ENCODE measurements at places on chromosomes 7 and 10.

DNA sequence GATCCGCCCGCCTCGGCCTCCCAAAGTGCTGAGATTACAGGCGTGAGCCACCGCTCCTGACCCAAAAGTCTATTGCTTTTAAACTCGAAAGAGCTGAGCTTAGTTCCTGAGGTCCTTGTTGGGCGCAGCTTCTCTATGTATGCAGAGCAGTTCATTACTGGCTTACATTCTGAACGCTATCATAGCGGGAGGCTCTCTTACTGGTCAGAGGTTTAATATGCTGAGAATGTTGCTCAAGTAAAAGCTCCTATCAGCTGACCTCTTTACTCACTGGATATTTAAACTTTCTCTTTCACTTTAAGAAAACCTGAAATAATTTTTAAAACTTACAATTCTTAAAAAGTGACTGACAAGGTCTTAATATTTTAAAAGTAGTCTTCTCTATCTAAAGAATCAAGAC, 160.8 kb upstream of the WNT16 start:
- peak; percentile 13 for DNase-seq

- DNase-seq, result no peak
These were observed 8.0 kb upstream of the CFAP70 start for GRCh38 chr10:73366381-73367298.

GRCh38 chr7:62361-63116, 129.8 kb upstream of the FAM20C start:
- DNase-seq, result no peak

GRCh38 chr7:137734221-137734620, 112.6 kb downstream of the DGKI start:
- DNase-seq, result peak; percentile 39

- no peak for DNase-seq
These were observed 95.2 kb downstream of the PROSER2 start for GRCh38 chr10:11918384-11918783.

DNA sequence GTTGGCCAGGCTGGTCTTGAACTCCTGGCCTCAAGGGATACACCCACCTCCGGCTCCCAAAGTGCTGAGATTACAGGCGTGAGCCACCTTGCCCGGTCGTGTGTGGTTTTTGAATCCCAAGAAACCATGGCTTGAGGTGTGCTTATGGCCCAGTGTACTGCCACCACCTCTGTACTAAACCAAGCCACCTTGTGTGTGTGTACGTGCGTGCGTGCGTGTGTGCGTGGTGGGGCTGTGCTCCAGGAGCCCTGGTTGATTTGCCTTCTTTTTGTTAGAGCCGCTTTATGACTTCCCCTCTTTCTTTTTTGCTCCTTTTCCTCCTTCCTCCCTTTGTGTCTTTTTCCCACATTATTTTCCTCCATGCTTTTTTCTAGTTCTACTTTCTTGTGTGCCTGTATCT, 121.4 kb downstream of the CAMK1D start:
- no peak for DNase-seq

DNA sequence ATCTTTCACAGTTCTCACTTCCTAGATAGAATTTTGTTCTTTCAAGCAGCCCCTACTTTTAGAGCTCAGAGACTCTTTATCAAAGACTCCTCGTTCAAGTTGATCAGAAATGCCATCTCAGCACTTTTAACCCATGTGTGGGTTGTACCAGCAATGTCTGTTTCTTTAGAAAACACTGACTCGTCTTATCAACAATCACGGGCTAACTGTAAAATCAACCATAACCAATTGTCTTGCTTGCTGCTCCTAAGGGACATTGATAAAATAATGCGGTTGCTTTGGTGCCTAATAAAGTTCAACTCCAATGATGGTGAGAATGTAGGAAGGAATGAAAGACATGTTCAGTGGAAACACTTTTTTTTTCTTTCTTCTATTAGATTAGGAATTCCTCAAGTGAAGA, 12.9 kb upstream of the CDK6 start:
- DNase-seq, result no peak

All from EL (cell line).